Skeletal muscle tissue (tissue), 5 donors: ENCODE measurements at places on chromosomes 3 and 15. TPM values are rescaled to one million over a fixed set of nuclear protein-coding genes. Genes with fewer than 3 reads are reported as not detected.

The PEX11A gene
- total RNA-seq, result 8.9 TPM

The LXN gene
- 15.7 TPM for total RNA-seq

The INO80 gene
- 23.5 TPM for total RNA-seq

The BCHE gene
- total RNA-seq, result 42.3 TPM

The NMNAT3 gene
- 4.2 TPM for total RNA-seq

The NTRK3 gene
- total RNA-seq, result 6.8 TPM

The GOLGA6A gene
- 1.0 TPM for total RNA-seq

The RBM15B gene
- total RNA-seq, result 15.7 TPM

The WDR72 gene
- total RNA-seq, result under 0.01 TPM

The OXSR1 gene
- 20.9 TPM for total RNA-seq

The ZBBX gene
- total RNA-seq, result not detected

The TAGLN3 gene
- 0.52 TPM for total RNA-seq

The MAP6D1 gene
- 14.1 TPM for total RNA-seq

The DPH3 gene
- total RNA-seq, result 17.7 TPM

The ATXN7 gene
- total RNA-seq, result 8.4 TPM

The MAPKAPK3 gene
- 20.9 TPM for total RNA-seq

The PRR20G gene
- total RNA-seq, result not detected

The SEMA7A gene
- total RNA-seq, result 5.2 TPM

The PLIN1 gene
- 39.7 TPM for total RNA-seq

The SLC2A2 gene
- total RNA-seq, result not detected

The PODXL2 gene
- 4.2 TPM for total RNA-seq

The AGBL1 gene
- total RNA-seq, result 31.3 TPM

The SPTSSB gene
- total RNA-seq, result 0.52 TPM

The CLCN2 gene
- 2.6 TPM for total RNA-seq

The CYP11A1 gene
- 0.52 TPM for total RNA-seq

The BTBD1 gene
- total RNA-seq, result 99.7 TPM

The MESP1 gene
- total RNA-seq, result 0.52 TPM

The PLCL2 gene
- total RNA-seq, result 83.5 TPM

The CPLX3 gene
- not detected for total RNA-seq

The ZSCAN29 gene
- total RNA-seq, result 28.7 TPM

The SPESP1 gene
- 1.6 TPM for total RNA-seq

The GOLGA8S gene
- not detected for total RNA-seq

The IL5RA gene
- not detected for total RNA-seq
